AML-193 (cell line): ENCODE measurements at places on chromosomes 11 and 22.

GRCh38 chr11:2806351-2807024 is 79.1 kb downstream of the CDKN1C start:
- no peak for DNase-seq

DNA sequence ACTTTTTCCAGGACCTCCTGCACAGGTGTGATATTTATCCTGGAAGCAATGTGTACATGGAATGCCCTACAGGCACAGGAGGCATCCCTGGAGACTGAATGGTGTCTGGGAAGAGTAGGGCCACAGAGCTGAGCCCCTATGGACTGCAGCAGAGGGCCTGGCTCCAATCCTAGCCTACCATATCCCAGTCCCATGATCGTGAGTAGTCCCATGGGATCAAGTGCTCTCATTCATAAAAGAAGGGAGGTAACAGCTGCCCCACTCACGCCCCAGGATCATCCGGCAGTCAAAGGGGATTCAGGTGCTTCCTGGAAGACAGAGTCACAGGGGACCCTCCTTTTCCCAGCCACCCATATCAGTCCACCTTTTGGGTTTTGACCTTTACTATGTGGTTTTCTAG is 24.0 kb downstream of the ANKK1 start:
- DNase-seq: no peak

GRCh38 chr22:24695060-24695459 is 79.5 kb downstream of the PIWIL3 start:
- no peak for DNase-seq

GRCh38 chr22:23786261-23786710 is 480 bp upstream of the SMARCB1 start:
- DNase-seq: no peak
